Tongue (tissue), 3 donors: ENCODE measurements at places on chromosomes 2 and 18. TPM values are rescaled to one million over a fixed set of nuclear protein-coding genes. Genes with fewer than 3 reads are reported as not detected.

GRCh38 chr2:101630224-101630949, 67.1 kb upstream of the MAP4K4 start:
- no peak for DNase-seq

GRCh38 chr2:76826691-76827090, 695.5 kb downstream of the LRRTM4 start:
- peak; percentile 2 for DNase-seq

- DNase-seq, result no peak
Measured at GRCh38 chr2:219714681-219715400, 87.4 kb downstream of the SLC4A3 start.

DNA sequence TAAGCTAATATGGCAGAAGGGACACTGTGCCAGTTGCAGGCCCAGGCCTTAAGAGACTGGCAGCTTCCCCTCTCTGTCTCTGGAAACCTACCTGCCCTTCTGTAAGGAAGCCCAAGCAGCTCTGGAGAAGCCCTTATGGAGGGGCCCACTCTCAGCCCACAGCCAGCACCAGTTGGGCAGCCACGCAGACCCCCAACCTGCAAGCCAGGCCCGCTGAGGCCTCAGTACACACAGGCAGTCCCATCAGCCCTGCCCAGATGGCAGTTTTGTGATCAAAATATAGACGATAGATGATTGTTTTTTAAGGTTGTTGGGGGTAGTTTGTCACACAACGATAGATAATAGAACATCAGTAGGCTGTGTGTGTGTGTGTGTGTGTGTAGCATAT, 36.8 kb upstream of the ALPP start:
- DNase-seq, result no peak

- peak; percentile 8 for DNase-seq
Measured at GRCh38 chr18:68397241-68398035, 317.5 kb downstream of the TMX3 start.

DNA sequence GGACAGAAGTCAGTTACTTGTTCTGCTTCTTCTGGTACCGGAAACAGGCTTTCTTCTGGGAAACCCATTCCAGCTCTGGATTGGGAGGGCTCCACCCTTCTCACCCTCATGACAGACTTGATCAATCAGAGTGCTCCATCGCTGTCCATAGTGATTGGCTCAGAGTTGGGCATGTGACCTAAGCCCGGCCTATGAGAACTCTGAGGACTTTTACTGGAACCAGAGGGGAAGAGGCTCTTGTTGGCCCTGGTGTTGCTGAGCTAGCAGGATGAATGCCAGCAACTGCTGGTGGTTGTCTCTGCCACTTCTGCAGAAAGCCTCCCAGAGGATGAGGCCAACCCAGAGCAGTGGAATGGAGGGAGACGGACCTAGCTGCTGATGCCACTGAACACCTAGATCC, 33.3 kb downstream of the TMEM37 start:
- no peak for DNase-seq

GRCh38 chr2:173803449-173803848, 161.7 kb downstream of the SP3 start:
- DNase-seq, result no peak

GRCh38 chr2:2648094-2648493, 317.0 kb upstream of the MYT1L start:
- no peak for DNase-seq

- DNase-seq, result no peak
Measured at GRCh38 chr2:5877360-5877759, 185.2 kb downstream of the SOX11 start.

DNA sequence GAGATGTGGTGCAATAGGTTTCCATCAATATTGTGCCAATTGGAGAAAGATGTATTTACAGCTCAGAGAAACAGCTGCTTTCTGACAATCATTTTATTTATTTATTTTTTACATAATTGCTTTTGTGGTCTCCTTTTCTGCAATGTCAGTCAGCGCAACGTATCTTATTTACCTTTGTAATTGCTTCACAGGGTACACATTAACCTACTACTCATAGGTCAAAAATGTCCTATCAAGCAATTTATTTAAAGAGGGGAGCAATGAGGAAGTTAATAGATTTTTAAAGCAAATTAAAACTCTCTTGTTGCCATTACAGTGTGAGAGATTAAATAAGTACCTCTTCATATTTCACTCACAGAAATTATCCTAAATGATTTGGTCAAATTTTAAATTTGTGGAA, 291.0 kb downstream of the CALCRL start:
- DNase-seq, result no peak

DNA sequence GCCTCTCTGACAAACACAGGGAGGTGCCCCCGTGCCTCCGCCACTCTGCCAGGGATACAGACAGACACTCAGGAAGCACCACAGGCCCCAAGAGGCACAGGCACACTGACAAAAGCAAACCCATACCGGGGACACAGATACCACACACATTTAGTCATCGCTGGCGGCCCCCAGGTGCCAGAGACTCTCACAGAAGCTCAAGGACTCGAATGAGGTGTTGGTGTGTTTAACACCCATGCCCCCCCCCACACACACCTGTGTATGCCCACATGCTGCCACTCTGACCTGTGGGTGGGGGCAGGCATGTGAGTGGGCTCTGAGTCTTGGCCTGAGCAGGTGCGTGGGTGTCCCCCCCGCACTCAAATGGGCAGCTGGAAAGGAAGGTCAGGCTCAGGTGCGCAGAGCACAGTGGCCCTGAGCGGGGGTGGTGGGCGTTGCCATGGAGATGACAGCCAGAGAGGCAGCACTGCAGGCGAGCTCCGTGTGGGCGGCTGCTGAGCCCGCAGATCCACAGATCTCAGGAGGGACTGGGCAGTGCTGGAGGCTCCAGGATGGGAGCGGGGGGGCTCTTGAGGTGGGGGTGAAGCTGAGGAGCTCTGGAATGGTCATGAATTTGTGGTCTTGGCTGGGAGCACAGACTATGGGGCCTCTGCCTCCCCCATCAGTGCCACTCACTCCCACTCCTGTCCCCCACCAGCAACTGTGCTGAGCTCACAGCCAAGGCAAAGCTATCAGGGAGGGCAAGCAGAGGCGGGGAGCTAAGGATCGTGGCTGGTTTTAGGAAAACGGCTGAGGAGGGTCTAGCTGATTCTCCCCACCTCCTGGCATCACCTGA, 73.9 kb upstream of the TAF1B start:
- no peak for DNase-seq

DNA sequence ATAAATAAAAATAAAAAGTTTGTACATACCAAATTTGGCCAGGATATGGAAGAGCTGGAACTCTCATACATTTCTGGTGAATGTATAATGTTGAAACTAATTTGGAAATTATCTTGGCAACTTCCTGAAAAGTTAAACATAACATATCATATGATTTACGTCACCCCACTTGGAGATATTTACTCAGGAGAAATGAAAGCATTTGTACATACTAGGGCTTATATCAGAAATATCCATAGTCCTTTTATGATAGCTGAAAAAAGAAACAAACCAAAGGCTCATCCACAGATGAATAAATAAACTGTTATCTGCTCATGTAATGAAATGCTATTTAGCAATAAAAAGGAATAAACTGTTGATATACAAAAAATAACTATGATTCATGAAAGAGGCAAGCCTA, 318.2 kb upstream of the NRXN1 start:
- peak; percentile 7 for DNase-seq

DNA sequence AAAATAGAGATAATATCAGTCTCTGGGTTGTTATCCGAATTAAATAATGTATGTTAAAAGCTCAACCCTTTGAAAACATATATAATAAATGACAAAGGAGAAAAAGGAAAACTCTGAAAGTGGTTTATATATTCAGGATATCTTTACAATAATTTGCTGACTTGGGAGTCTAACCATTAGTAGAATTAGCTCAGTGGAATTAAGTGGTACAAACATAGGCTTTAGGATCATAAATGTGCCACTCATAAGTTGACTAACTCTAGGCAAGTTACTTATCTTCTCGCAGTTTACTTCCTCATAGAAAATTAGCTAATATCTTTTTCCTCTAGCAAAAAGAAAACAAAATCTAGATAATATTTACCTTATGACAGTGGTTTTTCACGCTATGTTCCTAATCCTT, 44.6 kb downstream of the HEATR5B start:
- DNase-seq, result no peak

DNA sequence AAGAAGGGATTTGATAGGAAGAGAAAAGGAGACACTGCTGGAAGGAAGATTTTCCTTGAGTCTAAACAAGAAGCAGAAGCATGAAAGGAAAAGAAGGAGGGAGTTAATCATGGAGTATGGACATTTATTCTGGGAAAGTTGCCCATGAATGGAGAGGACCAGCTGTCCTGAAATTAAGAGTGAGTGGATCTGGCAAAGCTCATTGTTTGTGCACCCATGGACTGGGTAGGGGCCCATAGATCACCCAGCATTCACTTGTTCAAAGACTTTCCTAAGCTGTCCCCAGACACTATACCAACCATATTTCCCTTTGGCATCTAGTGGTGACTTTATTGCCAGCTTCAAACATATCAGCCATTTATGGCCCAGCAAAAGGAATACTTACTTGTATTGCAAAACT, 422.7 kb downstream of the FBXO15 start:
- DNase-seq, result peak; percentile 57

- DNase-seq, result no peak
Measured at GRCh38 chr2:181607629-181608590, 49.0 kb downstream of the CERKL start.

The HOXD9 gene
- 1.8 TPM for total RNA-seq

The KHK gene
- 1.6 TPM for total RNA-seq

The FARP2 gene
- 46.5 TPM for total RNA-seq

The LOXHD1 gene
- 3.4 TPM for total RNA-seq

The TRIM43 gene
- not detected for total RNA-seq

The MARCHF4 gene
- total RNA-seq, result not detected

The SULT1C2 gene
- 0.92 TPM for total RNA-seq
